ENCODE measurements at places on chromosomes 3 and 15. TPM values are rescaled to one million over a fixed set of nuclear protein-coding genes. Genes with fewer than 3 reads are reported as not detected.
A peak's percentile ranks its signal among the peaks of the same experiment; 100 is the strongest.

- no peak overlapping the region for H3K4me3 ChIP-seq
- no peaks in the 10 kb centered on the region for H3K36me3 ChIP-seq
- no peaks in the 10 kb centered on the region for H3K4me1 ChIP-seq
- no peak for DNase-seq
- no peaks in the 10 kb centered on the region for H3K27me3 ChIP-seq
These were observed 82.7 kb downstream of the ABHD5 start for GRCh38 chr3:43773273-43774094.

GRCh38 chr15:67138891-67139855 lies 73.8 kb downstream of the SMAD3 start:
- peaks cover 24% of the 10 kb centered on the region for H3K4me1 ChIP-seq
- H3K27me3 ChIP-seq = no peaks in the 10 kb centered on the region
- H3K36me3 ChIP-seq = no peaks in the 10 kb centered on the region
- peak overlapping the region; percentile 32 for H3K4me3 ChIP-seq
- no peak for DNase-seq
- H3K27ac ChIP-seq = peak overlapping the region; percentile 82

DNA sequence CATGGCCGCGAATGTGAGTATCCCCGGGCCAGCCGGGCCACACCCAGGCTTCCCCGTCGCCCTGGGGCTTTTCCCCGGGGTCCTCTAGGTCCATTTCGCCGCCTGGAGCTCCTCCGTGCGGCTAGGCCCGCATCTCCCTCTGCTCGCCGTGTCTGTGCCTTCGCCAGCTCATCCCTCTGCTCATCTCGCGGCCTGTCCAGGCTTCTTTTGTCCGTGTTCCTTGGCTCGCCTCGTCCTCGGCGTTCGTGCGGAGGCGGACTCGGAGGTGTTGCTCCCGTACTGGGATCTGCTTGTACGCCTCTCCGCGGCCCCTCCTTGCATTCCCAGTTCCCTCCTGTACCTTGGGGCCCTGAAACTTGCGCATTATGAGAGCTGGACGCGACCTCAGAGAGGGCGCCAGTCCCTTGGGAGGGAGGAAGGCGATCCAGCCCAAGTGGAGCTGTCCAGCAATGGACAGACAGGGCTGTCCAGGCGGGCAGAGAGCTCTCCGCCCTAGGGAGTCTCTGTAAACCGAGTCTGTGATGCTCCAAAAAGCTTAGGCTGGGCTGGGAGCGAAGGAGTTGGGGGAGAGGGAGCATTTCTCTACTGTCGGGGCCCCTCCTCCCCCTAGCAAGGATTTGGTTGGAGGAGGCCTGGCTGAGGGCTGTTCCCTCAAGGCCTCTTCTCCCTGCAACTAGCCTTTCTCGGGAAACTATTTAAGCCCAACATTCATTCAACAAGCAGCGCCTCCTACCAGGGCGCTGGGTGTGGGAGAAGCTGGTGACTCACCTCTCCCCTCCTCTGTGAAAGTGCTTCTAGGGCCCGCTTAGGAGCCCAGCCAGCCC lies 553 bp downstream of the TMEM43 start:
- peak overlapping the region; percentile 87 for H3K27ac ChIP-seq
- H3K27me3 ChIP-seq = no peaks in the 10 kb centered on the region
- no peaks in the 10 kb centered on the region for H3K36me3 ChIP-seq
- H3K4me3 ChIP-seq = peak overlapping the region; percentile 72
- H3K4me1 ChIP-seq = peaks cover 16% of the 10 kb centered on the region

GRCh38 chr15:46316024-46316423 lies 681.2 kb downstream of the SQOR start:
- no peak overlapping the region for H3K4me3 ChIP-seq
- no peak overlapping the region for H3K27ac ChIP-seq
- H3K27me3 ChIP-seq = no peaks in the 10 kb centered on the region
- H3K36me3 ChIP-seq = no peaks in the 10 kb centered on the region

DNA sequence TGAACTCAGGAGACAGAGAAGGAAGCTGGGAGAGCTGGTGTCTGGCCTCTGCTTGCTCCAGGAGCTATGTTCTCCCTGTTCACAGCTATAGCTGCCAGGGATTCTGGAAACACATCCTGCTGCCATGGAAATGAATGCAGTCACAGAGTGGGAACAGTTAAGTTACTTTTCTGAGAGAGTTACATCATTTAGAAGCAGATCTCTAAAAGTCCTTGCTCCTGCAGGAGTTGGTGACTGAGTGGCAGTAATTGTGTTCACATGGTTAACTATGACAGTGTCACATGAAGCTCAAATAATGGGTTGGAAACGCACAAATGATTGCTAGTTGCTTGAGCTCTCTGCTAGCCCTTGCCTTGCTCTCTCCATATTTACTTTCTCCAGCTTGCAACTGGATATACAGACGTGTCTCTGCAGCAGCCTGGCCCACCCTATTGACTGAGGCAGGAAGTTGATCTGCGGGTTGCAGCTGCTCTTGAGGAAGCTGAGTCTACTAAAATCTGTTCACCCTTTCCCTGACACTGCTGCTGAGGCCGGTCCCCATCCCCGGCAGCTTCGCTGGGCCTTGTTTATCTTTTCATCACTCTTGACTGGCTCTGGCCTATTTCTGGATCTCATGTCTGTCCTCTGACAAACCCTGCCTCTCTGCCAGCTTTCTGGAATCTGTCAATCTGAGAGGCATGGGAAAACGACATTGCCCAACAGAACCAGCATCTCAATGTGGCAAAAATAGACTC lies 16.7 kb upstream of the ISLR start:
- H3K4me1 ChIP-seq = no peaks in the 10 kb centered on the region
- H3K36me3 ChIP-seq = no peaks in the 10 kb centered on the region
- H3K27me3 ChIP-seq = no peaks in the 10 kb centered on the region
- H3K27ac ChIP-seq = no peak overlapping the region

DNA sequence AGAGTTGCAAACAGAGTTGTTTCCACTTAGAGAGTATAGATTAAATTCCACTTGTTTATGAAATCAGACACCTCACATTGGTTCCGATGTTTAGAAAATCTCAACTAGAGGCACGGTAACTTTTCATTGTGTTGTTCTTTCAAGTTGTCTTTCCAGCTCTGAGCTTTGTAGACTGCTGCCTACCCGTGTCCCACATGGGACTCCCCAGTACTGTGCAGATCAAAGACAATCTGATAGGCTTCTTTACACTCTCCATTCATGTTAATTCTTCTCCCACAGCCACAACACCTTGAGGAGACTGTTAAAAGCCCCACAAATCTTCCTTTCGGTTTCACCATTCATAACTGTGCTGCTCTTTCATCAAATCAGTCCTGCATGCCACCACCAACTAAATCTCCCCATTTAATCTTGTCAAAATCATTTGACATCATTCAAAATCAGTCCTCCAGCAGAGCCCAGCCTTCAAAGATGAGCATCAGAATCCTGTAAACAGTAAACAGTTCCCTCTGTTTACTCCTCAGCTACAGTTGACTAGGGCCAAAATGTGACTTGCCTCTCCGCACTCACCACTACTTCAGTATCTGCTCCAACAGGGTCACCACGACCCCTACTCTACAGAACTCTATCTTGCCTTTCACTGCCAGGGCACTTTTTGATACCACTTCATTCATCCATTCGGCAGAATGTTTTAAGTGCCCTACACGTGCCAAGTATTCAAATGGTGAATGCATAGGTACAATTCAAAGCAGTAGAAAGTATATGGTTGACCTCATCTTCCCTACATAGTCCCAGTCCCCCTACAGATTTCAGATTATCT lies 8.3 kb downstream of the ANXA2 start:
- H3K27ac ChIP-seq = peak overlapping the region; percentile 15
- H3K4me1 ChIP-seq = peaks cover 33% of the 10 kb centered on the region
- no peaks in the 10 kb centered on the region for H3K36me3 ChIP-seq
- DNase-seq = no peak

- no peak overlapping the region for H3K27ac ChIP-seq
- H3K4me3 ChIP-seq = no peak overlapping the region
- no peaks in the 10 kb centered on the region for H3K27me3 ChIP-seq
- DNase-seq = no peak
- no peaks in the 10 kb centered on the region for H3K36me3 ChIP-seq
- no peaks in the 10 kb centered on the region for H3K4me1 ChIP-seq
These were observed 38.2 kb upstream of the SEMA4B start for GRCh38 chr15:90162956-90163355.

DNA sequence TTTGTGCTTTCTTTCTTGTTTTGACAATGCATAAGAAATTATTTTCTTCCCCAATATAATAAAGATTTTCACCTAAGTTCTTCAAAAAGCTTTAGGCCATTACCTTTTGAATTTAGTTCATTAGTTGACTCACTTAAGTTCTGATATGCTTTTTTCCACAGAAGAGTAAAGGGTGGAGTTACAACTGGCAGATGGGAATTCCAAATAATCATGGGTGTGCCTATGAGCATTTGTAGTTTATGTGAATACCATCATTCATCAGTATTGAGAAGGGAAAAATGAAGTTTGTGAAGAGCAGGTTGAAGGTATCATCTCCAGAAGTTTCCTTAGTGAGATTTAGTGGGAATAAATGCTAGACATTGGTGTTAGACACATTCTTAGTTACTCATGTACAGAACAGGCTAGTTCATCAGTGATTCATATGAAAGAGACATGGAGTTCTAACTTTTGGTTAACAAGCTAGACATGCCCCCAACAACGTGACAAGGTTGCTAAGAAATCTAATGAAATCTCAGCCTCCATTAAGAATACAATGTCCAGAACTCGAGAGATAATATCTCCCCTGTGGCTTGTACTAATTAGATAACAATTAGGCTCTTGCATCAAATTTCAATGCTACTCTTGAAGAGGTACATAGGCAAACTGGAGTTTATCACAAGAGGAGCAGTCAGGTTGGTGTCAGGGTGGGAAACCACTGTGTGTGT lies 16.9 kb upstream of the ALCAM start:
- no peaks in the 10 kb centered on the region for H3K27me3 ChIP-seq
- H3K36me3 ChIP-seq = no peaks in the 10 kb centered on the region
- H3K27ac ChIP-seq = no peak overlapping the region
- H3K4me1 ChIP-seq = no peaks in the 10 kb centered on the region
- DNase-seq = no peak

DNA sequence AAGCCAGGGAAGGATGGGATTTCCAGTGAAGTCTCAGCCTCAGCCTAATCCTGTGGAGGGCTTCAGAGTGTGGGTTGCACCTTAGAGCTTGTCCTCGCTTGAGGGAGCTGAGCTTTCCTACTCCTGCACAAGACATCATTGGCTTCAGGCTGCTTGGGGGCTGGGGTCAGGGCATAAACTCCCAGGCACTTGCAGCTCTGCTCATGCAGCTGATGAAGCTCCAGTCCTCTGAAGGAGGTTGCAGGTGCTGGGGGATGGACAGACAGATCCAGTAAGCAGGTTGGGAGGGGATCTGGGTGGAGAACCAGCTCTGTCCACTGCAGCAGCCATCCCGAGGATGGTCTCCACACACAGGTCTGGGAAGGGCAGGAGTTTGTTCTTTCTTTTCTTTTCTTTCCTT lies 19.4 kb upstream of the POLG start:
- H3K27ac ChIP-seq = no peak overlapping the region
- H3K36me3 ChIP-seq = no peaks in the 10 kb centered on the region
- H3K4me1 ChIP-seq = no peaks in the 10 kb centered on the region

DNA sequence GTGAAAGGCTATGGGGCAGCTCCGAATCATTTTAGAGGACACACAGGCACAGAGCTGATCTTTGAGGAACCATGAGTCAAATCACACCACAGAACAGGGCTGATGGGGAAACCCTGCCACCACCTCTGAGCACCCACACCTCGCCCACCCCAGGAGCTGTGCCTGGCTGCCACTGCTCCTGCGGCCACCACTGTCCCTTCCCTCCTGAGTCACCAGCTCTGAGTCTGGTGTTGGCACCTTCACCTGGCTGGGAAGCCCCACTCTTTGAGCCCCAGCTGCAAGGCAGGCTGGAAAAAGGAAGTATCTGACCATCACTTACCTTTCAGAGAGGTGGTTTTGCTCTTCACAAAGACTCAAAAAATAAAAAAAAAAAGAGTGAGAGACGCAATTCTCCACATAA lies 63.6 kb upstream of the MEF2A start:
- no peaks in the 10 kb centered on the region for H3K27me3 ChIP-seq
- no peak overlapping the region for H3K4me3 ChIP-seq
- no peak overlapping the region for H3K27ac ChIP-seq
- H3K4me1 ChIP-seq = no peaks in the 10 kb centered on the region

DNA sequence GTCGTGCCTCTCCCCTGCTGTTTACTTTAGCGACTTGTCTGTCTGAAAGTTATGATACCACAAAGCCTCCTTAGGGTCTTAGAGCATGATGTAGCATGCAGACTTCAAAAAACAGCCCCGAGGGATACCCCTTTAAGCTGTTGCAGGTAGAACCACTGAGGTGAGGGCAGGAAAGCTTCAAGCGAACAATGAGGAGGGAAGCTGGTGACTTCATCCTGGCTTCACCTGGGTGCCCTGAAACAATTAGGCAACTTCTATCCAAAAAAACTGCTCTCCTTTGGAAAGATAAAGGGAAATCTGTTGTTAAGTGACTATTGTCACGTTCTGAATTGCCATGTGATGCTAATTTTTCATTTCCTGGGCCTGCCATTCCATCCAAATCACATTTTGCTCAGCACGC lies 231.6 kb downstream of the SOX2 start:
- H3K4me1 ChIP-seq = no peaks in the 10 kb centered on the region
- no peak for DNase-seq
- H3K27ac ChIP-seq = no peak overlapping the region
- H3K4me3 ChIP-seq = no peak overlapping the region

DNA sequence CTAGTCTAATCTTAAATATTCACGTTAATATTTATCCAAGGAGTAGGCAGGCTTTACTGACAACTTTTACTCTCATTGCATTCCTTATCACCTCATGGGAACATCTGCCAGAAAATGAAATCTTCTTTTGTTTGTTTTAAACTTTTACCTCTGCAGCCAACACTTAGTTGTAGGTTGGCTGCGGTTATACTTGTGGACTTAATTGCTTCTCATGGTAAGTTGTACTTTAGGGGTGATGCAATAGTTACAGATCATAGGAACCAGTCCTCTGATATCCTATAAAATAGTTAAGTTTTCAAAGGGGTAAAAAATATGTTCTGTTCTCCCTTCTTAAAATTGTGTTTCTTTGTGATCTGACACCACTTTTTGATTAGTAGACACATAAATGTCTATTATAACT lies 321.9 kb downstream of the ZPLD1 start:
- H3K4me1 ChIP-seq = no peaks in the 10 kb centered on the region
- no peaks in the 10 kb centered on the region for H3K36me3 ChIP-seq

GRCh38 chr3:186746008-186746407 lies 28.8 kb downstream of the KNG1 start:
- no peak overlapping the region for H3K27ac ChIP-seq
- no peak overlapping the region for H3K4me3 ChIP-seq
- H3K27me3 ChIP-seq = no peaks in the 10 kb centered on the region
- no peak for DNase-seq

GRCh38 chr15:24955531-24955921 lies 739 bp downstream of the SNRPN start:
- H3K36me3 ChIP-seq = no peaks in the 10 kb centered on the region
- H3K27me3 ChIP-seq = no peaks in the 10 kb centered on the region
- H3K27ac ChIP-seq = peak overlapping the region; percentile 84
- H3K4me1 ChIP-seq = no peaks in the 10 kb centered on the region
- peak; percentile 16 for DNase-seq
- peak overlapping the region; percentile 60 for H3K4me3 ChIP-seq

DIS3L gene
- 25.6 TPM for total RNA-seq

FBXO40 gene
- 0.06 TPM for total RNA-seq

UROC1 gene
- not detected for total RNA-seq

MST1R gene
- total RNA-seq = 2.8 TPM

AMIGO3 gene
- total RNA-seq = not detected

TXNRD3 gene
- 13.8 TPM for total RNA-seq

BHLHE40 gene
- 84.2 TPM for total RNA-seq

PLA2G4F gene
- 1.5 TPM for total RNA-seq

MEX3B gene
- total RNA-seq = 27.7 TPM

HRH1 gene
- 1.8 TPM for total RNA-seq

CCR2 gene
- not detected for total RNA-seq
